Stimulated activated naive CD8-positive, alpha-beta T cell treated with anti-CD3 and anti-CD28 coated beads, Interleukin-15, amount 100 ng/mL, for 72 hours (primary cell): ENCODE measurements at places on chromosomes 11 and 22.

DNA sequence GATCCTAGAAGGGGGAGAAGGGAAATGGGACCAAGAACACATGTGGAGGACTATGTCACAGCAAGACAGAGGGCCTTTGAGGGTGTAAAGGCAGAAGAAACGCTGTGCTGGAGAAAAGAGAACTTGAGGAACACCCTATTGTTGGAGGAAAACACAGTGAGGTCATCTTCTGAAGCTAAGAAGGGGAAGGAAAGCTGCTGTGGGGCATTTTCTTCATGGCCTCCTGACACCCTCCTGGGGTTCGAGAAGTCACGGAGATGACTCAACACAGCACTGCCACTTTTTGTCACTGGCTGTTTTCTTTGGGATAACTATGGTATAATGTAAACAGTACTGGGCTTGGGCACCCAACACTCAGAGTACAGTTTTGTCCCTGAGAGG, 492.6 kb upstream of the CADM1 start:
- DNase-seq, result no peak

GRCh38 chr11:133526790-133527189, 5.5 kb downstream of the OPCML start:
- no peak for DNase-seq

- DNase-seq, result no peak
Observed at GRCh38 chr11:3143136-3143880, 21.8 kb downstream of the OSBPL5 start.

- DNase-seq, result no peak
Observed at GRCh38 chr11:132119573-132119972, 749.2 kb downstream of the NTM start.

DNA sequence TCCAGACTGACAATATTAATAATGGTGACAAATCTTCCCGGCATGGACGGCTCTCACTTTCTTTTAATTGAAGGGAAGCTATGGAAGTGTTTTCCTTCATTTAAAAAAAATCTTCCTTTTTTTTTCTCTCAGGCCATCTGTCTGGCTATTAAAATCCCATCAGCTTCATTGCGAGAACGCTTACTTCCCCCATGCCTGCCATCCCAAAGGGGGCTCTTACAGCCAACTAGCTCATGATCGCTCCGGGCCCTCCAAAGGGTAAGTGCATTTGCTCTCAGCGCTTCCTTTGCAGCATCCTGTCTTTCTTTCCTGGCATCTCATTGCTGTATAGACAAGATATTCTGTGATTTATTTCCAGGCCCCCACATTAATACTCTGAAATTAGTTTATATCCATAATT, 20.7 kb downstream of the CACNG2 start:
- DNase-seq, result no peak

- DNase-seq, result no peak
Observed at GRCh38 chr22:19122752-19123492, 710 bp upstream of the DGCR2 start.
